ENCODE measurements at places on chromosomes 5 and 9.

DNA sequence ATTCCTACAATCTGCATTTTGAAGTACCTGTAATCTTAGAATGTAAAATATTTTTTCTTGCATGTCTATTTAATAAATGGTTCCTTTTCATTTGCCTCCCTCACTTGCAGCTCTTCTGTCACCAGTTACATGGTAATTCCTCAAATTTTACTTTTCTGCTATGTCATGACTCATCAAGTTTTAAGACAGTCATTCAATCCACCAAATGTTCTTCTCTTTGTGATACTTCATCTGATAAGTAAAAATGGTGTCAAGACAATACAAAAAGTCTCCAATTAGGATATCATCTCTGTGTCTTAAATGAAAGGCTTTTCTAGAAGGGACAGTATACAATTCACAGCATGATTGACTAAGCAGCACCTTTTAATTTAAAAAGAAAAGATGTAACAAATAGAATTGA, 104.9 kb upstream of the FTMT start:
- no peak for DNase-seq

GRCh38 chr9:111661802-111662521, 557 bp downstream of the GNG10 start:
- DNase-seq = peak; percentile 72

- no peak for DNase-seq
Observed at GRCh38 chr9:10774051-10774450, 161.2 kb upstream of the PTPRD start.

DNA sequence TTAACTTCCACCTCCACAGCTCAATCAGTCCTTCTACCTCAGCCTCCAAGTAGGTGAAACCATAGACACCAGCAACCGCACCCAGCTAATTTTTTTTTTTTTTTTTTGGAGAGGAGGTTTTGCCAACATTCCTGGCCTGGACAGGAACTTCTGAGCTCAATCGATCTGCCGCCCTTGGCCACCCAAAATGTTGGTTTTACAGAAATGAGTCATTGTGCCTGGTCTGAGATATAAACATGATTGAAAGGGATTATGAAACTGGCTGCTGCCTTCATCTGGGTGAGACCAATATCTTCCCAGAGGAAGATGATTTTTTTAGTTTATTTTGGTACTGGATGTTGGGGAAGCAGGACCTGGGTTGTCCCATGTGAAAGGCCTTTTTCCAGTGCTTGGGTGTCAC, 9.2 kb downstream of the TAF11L12 start:
- DNase-seq = no peak

- DNase-seq = no peak
Observed at GRCh38 chr5:128143911-128144310, 60.3 kb downstream of the SLC12A2 start.

- DNase-seq = no peak
Observed at GRCh38 chr9:110919050-110919435, 119.2 kb downstream of the LPAR1 start.

- no peak for DNase-seq
Observed at GRCh38 chr9:93302586-93303257, 118.8 kb downstream of the WNK2 start.

DNA sequence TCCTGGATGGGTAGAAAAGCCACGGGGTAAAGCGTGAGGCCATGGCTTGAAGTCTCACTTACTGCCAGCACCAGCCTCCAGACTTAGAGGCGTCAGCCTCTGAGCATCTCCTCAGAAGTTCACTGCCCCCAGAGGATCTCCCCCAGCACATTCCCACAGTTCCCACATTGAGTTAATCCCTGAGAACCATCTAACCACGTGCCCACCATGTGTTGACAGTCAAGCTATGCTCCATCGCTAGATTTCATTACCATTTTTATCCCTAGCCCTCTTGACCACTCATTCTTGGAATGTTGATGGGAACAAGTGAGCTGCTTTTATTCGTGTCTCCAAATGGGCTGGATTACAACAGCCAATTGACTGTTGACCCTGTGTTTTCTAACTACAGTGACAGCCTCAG, 283.3 kb upstream of the IRX1 start:
- no peak for DNase-seq

- DNase-seq = no peak
Observed at GRCh38 chr5:33973271-33973670, 11.2 kb downstream of the SLC45A2 start.

- peak; percentile 68 for DNase-seq
Observed at GRCh38 chr9:126861707-126862103, 1.3 kb downstream of the ZBTB34 start.

- DNase-seq = no peak
Observed at GRCh38 chr9:136566553-136566895, 20.7 kb upstream of the NOTCH1 start.

GRCh38 chr9:15295761-15296405, 11.1 kb downstream of the TTC39B start:
- DNase-seq = peak; percentile 82

DNA sequence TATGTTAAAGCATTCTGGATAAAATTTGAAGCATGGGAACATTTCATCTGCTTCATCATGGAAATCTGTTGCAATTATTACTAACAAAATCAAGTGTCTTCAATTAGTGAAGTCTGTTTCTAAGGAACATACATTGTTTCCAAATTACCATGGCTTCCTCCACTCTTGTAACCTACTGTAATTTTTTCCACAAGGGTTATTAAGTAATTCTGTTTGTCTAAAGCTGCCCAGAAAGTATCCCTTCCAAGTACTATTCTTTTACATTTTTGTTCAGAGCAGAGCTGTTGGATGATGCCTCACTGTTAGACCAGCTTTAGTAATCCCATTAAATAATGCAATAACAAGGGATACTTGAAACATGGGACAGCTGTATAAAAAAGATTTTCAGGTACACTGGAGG, 483.5 kb upstream of the CD180 start:
- DNase-seq = peak; percentile 81

GRCh38 chr5:53276825-53277224, 167.3 kb upstream of the MOCS2 start:
- peak; percentile 25 for DNase-seq

DNA sequence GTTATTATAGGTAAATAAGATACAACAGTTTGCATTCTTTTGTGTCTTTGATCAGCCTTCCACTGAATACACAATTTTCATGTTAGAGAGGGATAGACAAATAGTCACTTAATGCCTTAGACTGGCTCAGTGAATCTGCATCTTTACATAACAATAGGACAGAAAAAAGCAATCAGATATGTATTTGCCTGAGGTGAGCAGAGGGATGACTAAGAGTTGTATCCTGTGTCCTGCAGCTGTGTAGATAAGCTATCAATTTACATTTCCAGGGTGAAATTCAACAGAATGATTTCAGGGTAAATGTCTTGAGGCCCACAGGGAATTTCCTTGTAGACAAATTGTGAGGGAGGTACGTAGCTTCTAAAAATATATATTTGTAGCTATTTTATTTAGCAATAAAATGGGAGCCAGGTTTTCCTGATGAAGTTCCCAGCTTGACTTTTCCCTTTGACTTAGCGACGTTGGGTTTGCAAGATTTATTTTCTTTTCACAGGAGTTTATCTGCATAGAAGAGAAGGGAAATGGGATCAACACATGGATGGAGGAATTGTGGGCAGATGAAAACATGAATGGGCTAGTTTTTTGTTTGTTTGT, 586.1 kb upstream of the CDH6 start:
- DNase-seq = no peak

DNA sequence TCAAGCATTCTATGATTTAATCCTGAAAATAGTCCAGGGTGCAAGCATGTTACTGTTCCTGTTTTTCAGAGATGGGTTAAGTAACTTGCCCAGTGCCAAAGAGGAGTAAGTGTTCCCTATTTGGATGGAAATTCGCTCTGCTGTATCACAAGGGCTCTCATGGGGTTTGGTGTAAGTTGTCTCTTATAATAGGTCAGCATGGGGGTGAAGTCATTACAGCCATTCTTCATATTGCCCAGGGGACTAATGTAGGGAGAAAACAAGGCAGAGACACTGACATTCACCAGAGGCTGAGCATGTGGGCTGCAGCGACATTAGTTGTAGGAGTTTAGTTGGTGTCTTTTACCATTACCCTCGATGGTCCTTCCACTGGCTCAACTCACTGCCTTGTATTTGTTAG, 142.1 kb upstream of the GLRA1 start:
- no peak for DNase-seq

- DNase-seq = no peak
Observed at GRCh38 chr5:116518423-116518822, 56.2 kb downstream of the SEMA6A start.

- no peak for DNase-seq
Observed at GRCh38 chr5:103327893-103328292, 69.3 kb downstream of the MACIR start.

- DNase-seq = no peak
Observed at GRCh38 chr5:35233121-35233520, 2.8 kb upstream of the PRLR start.

- no peak for DNase-seq
Observed at GRCh38 chr5:76386360-76386759, 16.7 kb upstream of the IQGAP2 start.

- DNase-seq = no peak
Observed at GRCh38 chr9:1034271-1034670, 15.9 kb upstream of the DMRT2 start.

DNA sequence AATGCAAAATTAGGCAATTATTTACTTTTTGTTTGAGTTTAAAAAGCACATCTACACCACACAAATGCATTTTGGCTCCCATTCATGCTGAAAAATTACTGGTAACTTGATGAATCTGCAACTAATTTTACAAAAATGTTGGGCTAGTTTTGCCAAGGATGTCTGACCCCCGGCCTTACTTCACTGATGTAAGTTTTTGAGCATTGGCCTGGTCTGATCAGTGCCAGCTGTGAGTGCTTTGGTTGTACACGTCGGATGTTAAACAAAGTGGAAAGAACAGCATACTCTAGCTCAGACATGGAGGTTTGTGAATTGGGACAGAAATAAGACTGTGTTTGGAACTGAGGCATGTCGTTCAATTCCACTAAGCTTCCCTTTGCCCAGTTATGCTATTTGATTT, 1044.2 kb downstream of the TLE4 start:
- peak; percentile 29 for DNase-seq

- no peak for DNase-seq
Observed at GRCh38 chr9:4499917-4500316, 9.6 kb downstream of the SLC1A1 start.

GRCh38 chr9:119961774-119962424, 592.7 kb upstream of the BRINP1 start:
- peak; percentile 15 for DNase-seq

DNA sequence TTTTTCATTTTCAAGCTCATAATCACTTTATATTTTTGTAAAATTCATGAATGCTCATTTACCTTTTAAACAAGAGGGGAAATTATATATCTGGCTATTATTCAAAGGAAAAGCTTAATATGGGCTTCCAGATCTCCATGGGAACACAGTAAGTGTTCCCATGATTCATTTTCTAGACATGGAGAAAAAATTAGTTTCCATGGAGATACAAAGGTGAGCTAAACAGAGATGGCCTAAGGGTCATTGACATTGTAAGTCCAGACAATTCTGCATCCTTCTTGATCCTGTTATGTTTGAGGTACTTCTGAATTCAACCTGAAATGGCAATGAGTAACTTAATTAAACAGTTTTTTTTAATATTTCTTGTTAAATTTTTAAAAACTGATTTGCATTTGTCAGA, 341.4 kb upstream of the PRR16 start:
- DNase-seq = no peak

- DNase-seq = no peak
Observed at GRCh38 chr9:71863631-71864030, 47.4 kb downstream of the ABHD17B start.

DNA sequence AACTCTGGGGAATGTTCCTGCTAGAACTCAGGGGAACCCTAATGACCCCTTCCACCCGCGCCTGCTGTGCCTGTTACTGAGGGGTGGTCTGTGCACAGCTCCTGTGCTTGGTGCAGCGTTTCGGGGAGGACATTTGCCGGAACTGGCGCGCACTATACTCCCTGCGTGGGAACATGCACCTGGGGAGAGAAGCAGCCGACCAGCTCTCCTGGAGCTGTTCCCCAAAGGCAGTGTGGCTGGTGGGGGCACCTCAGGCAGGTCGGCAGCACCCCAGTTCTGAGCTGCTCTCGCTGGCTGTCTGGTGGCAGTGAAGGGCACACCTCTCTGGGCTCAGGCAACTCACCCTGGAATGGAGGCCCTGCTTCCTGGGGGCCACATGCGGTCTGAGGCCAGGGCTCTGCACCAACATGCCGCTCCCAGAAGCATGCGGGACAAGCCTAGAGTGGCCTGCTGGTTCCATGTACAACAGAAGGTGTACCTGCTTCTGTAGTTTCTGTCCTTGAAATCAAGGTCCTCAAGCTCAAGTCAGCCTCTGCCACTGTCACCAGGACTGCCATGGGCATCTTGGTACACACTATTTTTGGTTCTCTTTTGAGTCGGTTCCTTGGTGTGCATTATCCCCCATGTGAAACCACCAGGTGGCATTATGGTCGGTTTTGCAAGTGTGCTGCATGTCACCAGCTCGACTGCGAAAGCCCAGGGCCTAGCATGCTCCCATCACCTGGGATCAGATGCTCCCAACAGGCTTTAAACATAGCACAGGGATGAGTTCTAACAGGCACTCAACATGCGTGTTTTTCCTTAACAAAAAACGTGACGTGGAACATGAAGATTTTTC, 7.8 kb upstream of the MRNIP start:
- DNase-seq = no peak

- DNase-seq = no peak
Observed at GRCh38 chr9:93232388-93232960, 48.5 kb downstream of the WNK2 start.

DNA sequence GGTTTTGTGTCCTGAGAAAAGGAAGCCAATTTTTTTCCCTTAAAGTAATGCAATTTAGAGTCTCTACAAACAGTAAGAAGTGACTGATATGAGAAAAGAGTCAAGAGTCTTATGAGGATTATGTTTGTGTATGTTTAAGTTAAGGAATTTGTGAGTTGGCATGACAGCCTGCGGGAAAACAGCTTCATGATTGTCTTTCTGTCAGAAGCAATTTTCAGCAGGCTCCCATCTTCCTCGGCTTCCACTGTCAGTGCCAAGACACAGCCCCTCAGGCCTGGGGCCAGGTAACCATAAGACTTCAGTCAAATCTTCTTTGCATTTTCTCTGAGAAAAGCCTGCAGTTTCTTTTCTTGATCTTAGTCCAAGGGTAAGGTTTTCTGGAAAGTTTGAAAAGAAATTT, 17.0 kb upstream of the SELENOP start:
- DNase-seq = peak; percentile 71

DNA sequence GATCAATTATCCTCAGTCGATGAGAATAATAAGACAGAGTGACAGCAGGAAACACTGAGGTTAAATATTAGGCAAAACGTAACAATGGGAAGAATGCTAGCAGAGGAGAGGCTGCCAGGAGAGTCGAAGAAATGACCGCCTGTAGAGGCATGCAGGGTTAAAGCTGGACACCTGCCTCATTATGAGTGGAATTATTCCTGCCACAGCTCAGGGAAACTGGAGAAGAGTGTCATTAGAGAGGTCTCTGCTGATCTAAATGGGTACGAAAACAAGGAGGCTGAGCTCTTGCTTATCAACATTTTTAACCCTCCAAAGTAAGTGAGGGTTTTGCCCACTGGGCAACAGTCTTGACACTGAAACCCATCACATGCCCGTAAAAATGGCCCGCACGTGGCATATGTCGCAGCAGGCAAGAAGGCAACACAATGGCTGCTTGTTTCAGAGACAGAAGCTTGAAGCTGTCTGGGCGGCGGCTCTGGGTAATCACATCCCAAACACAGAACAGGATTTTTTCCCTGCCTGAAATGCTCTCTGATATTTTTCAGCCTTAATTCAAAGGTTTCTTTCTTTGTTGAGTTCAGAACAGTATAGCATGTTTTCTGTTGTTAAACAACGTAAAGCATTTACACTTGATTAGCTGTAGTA, 118.7 kb downstream of the MED27 start:
- no peak for DNase-seq

GRCh38 chr5:38323645-38324295, 65.4 kb downstream of the EGFLAM start:
- no peak for DNase-seq
